ENCODE measurements at places on chromosomes 6 and 20.

DNA sequence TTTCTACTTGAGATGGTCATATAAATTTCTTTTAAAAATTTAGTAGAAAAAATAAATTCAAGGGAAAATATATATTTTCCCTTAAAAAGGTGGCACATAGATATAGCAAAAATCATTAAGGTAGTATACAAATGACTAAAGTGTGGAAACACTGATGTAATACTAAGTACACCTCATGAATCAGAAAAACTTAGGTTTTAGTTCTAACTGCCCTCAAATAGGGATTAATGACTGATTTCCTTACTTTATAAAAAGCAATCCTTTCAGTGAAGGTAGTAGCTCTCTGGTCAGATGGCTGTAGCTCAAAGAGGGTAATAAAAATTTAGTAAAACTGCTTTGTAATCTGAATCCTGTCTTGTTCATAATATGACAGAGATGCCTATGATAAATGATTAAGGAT is 63.5 kb downstream of the FYN start:
- DNase-seq, result no peak

DNA sequence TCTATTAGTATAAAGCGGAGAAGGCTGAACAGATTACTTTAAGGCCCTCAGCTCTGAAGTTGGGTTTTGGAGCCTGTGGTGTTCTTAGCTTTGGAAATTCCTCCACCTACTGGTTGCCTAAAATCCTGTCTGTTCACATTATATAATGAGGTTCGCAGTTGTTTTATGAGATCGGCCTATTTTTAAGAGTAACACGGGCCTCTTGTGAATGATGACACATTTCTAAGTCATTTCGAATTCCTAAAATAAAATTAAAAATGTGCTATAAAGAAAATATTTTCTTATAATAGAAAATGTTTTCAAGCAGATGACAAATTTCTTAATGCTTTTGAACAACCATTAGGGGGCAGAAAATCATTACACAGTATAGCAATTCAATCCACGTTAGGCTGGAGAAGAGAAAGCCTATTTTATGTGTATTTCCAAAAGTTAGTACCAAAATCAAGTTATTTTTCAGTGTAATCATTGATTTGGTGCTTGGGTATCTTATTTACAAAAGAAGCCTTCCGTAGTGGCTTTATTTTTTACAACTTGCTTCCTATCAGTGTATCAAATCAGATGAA is 15.8 kb upstream of the FAM8A1 start:
- peak; percentile 84 for DNase-seq

- DNase-seq, result peak; percentile 82
Measured at GRCh38 chr20:1803061-1803931, 91.9 kb upstream of the SIRPA start.

DNA sequence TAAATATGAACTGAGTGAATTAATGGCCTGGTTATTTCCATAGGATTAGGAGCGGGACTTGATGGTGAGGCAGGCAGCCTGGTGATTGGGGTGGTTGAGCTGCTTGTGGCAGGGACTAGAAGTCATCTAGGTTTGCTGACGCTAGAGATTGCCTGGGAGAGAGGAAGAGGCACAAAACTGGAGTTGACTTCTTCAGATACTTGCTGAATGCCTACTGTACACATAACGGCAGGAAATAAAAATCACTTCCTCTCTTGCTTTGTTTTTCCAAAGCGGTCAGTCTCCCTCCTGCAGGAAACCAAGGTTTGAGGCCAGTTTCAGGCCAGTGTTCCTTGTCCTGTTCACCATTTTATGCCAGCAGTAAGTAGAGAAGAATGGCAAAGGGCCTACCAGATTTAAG is 36.7 kb upstream of the MYLIP start:
- no peak for DNase-seq

DNA sequence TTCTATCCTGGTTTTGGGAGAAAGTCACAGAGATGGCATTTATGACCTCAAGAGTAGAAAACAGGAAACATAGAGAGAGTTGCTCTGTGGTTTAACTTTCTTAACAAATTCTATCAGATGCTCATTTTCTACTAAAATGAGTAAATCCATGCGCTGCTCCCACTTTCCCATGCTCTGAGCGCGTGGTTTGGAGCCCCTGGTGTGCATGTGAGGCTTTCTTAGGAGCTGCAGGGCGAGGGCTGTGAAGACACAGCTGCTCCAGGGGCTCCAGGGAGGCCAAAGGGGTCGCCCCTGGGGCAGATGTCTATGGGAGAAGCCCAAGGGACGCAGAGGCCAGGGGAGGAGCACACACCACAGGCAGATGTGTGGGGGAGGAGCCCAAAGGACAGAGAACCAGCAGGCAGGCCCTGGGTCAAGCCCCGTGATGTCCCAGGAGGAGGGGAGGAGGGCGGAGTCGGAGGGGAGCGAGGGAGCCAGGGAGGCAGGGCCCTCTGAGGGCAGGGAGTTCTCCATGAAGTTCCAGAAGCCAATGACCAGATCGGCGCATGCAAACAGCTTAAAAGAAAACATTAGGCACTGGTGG is 122.9 kb downstream of the IRF4 start:
- DNase-seq, result no peak

- DNase-seq, result no peak
Measured at GRCh38 chr6:47188588-47189021, 121.1 kb downstream of the TNFRSF21 start.

- peak; percentile 31 for DNase-seq
Measured at GRCh38 chr6:6057442-6058053, 50.8 kb upstream of the NRN1 start.

DNA sequence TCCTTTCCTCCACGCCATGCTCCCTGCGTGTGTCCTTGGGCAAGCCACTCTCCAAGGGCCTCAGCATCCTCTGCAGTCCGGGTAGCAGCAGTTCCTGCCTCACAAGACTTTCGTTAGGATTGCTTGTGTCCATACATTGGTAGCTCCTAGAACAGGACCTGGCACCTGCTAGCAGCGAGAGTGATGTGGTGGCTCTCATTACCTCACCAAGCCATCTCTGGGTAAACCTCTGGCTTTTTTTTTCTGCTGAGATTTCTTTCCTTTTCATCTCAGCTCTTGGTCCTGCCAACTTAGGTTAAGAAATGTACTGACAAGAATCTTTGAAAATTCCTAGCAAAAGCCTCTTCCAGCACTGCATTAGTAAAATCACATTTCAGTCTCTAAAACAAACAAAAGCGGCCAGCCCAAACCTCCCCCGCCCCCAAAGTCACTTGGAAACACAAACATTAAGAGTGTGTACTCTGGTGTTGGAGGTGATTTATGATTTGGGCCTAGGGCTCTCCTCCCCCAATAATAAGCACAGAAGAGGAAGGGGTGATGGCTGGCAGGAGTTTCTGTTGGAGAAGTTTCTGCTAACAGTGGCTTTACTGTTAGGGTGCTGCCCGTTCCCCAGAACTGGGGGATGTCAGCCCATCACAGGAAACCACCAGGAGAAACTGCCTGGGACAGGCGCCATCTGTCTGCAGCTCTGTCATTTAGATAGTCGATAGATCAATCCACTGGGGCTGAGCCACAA is 199.2 kb downstream of the CD83 start:
- DNase-seq, result peak; percentile 34

DNA sequence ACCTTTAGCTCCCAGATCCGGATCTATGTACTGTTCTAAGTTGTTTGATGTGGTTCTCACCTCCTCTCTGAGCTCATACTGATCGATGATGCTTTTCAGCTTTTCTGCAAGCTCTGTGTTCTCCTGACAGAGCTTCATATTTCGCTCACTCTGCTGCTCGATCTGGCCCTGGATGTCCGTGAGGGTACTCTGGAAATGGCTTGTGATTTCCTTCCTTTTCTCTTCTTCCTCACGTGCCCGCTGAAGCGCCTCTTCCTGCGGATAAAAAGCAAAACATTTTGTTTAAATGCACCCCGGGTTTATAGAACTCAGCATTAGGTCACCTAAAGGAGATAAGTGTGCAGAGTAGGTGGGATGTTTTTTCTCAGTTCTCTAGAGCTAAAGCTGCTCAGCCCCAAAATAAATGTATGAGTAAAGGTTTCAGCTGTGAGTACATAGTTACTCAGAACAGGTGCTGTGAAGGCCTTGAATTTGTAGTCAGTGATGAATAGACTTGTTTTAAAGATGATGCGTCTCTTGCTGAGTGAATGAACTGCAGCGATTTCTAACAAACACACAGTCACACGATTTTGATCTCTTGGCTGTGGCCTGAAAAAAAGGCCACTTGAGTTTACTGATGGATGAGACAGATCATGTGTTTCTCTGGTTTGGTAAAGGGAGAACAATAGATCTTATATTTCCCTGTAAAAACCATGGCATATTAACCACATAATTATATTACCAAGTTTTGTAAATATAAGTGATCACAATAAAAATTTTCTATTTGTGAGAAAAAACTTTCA is 29.1 kb downstream of the TXLNB start:
- DNase-seq, result no peak

GRCh38 chr6:110971468-110971867 is 10.4 kb upstream of the RPF2 start:
- DNase-seq, result peak; percentile 29

GRCh38 chr6:127131275-127131674 is 12.8 kb downstream of the RSPO3 start:
- no peak for DNase-seq

- DNase-seq, result peak; percentile 98
Measured at GRCh38 chr20:64064145-64064698, 1.2 kb downstream of the TCEA2 start.

DNA sequence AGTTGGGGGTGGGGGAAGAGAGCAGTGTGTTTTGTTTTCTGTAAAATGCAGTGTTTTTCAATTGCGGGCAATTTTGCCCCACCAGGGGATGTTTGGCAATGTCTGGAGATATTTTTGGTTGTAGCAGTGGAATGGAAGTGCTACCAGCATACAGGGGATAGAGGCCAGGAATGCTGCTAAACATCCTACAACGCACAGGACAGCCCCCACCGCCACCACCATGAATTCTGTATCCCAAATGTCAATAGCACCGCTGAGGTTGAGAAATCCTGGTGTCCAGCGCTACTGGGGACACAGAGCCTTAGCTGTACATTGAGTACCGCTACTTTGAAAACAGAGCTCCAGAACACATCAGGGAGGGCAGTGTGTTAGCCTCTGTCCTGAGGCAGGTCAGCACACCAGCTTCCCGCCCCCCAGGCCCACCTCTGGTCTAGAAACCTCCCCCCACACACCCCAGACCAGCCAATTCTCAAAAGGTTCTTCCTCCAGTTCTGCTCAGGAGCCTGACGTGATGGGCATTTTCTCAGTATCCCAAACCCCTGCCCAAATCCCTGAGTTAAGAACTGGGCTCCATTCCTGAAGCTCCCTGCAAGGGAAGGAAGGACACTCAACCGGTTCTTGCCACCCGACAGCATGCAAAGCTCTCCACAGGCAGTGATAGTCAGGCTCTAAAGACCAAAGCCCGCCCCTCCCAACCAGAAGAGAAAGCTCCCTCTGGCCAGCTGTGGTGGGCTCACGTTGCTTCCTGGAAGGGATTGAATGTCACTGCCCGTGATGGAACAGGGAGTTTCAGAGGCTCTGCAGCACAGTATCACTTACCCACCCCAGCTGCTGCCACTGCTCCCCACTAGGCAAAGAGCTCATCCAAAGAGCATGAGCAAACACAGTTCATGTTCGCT is 321.5 kb upstream of the JARID2 start:
- DNase-seq, result no peak

DNA sequence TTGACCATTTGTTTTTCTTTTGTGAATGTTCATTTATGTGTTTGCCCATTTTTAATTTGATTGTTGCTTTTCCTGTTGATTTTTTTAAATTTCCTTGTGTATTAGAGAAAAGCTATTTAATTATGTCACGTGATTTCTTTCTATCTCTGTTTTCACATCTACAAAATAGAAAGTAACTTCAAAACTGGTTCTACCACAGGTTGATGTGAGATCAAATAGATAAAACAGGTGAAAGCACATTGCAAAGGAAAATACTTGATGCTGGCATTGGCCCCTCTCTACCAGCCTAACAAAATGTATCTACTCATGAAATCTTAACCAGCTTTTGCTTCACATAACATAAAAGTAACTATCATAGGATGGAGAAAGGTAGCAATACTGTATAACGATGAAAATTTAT is 129.2 kb downstream of the TMEM242 start:
- DNase-seq, result no peak

GRCh38 chr6:113995634-113996033 is 24.7 kb upstream of the HDAC2 start:
- peak; percentile 56 for DNase-seq

- DNase-seq, result peak; percentile 44
Measured at GRCh38 chr20:21124190-21124589, 1.7 kb upstream of the KIZ start.

DNA sequence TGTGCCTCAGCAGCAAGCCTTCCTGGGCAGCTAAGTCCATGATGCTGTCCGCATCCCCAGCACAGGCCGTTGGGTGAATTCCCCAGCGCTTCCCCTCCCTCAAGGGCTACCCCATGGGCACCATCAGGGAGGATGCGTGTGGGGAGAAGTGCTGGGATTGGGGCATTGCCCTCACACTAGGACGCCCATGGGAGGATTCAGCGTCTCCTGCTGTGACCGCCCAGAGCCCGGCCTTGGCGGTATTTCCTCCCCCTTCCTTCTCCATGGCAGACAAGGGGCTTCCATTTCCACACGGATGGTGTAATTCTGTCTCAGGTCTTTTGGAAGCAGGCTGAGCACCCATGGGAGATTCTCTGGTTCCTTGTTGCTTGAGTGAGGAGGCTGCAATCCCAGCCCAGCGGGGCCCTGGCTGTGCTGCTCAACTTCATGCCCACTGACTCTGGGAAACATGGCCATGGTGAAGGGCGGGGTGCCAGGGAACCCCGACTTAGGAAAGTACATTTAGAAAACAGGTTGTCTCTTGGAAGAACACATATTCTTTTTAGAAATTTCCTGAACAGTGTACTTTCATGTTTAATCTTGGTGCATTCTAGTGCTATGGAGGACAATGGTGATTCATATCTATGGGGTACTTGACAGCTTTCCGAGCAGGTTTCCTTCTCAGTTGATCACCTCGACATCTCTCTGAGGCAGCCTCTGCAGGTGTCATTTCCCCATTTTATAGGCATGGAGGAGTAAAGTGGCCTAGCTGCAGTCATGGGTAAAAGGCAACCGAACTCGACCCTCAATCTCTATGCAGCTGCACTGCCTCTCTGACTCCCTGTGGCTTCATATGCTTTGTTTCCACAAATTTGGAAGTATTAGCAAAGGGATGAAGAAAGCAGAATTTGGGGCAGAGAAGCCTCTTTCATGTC is 178.2 kb upstream of the CST7 start:
- DNase-seq, result no peak

DNA sequence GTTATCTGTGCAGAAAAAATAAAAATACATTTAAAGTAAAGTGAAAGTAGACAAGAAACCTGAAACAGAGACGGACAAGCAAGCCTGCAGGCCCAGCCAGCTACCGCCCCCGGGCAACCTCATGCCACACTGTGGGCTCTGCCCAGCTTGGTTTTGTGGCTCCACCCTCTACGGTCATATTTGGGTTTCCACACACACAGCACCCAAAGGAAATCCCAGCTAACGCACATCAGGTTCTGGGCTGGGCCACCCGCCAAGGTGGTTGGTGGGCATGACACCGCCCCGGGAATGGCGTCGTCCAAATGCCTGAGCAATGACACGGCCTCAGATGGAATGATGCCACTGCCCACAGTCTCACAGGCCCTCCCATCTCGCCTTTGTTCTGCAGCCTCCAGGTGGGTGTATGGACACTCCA is 22.9 kb downstream of the FAM110A start:
- peak; percentile 92 for DNase-seq
